Caco-2 (cell line): ENCODE measurements at places on chromosomes 5 and 9. TPM values are rescaled to one million over a fixed set of nuclear protein-coding genes. Genes with fewer than 3 reads are reported as not detected.

DNA sequence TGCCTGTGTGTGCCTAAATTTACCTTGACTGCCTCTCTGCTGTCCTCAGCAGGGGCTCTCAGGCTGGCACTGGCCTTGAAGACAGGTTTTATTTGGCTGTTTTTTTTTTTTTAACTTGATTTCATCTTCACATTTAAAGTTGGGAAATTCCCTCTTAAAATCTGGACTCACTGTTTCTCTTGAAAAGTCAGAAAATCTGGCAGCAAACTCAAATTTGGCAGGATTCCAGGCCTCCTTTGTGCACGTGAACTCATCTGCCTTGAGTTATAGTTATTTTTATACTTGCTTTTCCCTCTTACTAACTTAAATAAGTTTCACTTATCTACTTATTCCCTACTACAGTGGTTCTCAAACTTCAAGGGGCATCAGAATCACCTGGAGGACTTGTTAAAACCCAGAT is 118.4 kb upstream of the MAP3K1 start:
- no peak for DNase-seq

GRCh38 chr9:136572003-136572827 is 26.4 kb upstream of the NOTCH1 start:
- peak; percentile 86 for DNase-seq

DNA sequence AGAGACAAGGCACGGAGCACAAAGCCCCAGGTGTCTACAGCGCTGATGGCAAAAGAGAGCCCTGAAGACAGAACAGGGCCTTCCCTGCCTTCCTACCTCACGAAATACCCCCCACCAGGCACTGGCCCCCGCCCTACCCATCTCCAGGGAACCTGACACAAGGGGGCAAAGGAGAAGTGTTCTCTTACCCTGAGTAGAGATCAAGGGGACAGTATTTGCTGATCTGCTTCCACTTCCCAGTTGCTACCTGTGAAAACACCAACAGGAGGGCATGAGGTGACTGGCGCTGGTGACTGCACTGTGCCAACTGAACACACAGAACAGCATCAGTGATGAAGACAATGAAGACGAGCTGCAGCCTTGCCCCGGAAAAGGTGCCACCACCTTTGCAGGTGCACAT is 27.4 kb downstream of the IPPK start:
- DNase-seq: no peak

GRCh38 chr5:122816756-122817155 is 28.7 kb upstream of the SNX24 start:
- DNase-seq: no peak

DNA sequence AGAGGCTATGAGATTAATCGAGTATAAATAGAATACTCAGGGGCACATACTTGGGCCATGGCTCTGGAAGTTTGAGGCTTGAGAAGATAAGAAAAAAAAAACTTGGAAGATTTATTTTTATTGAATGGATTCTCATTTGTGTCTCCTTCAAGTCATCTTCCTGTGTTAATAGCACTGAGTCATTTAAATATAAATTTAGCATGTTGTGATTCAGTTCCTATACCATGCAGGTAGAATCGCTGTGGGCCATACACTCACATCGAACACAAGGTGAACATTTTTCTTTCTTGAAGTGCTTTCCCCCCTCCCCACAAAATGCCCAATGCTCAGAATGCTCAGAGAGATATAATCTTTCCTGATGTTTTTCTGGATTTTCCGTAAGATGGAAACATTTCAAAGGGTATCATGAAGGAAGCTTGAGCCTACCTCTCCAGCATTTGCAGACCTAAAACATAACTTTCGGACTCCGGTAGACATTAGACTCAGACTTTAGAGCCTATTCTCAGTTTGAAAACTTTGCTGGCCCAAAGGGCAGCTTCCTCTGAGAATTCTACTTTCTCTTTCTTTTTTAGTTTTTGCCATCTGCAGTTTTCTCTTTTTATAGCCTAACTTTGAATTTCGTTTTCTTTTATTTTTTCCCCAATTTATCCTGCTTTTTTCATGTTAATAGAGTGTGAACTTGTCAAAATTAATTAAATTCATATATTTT is 737.6 kb upstream of the NUDT12 start:
- DNase-seq: no peak

- DNase-seq: peak; percentile 85
Observed at GRCh38 chr5:151223447-151224264, at the start of gene CCDC69. Gene CCDC69, minus strand, starts transcription at chr5:151224092. Its CDS starts 122 bp downstream, at chr5:151223970.

- DNase-seq: no peak
Observed at GRCh38 chr9:16136961-16137360, 584.1 kb downstream of the CCDC171 start.

DNA sequence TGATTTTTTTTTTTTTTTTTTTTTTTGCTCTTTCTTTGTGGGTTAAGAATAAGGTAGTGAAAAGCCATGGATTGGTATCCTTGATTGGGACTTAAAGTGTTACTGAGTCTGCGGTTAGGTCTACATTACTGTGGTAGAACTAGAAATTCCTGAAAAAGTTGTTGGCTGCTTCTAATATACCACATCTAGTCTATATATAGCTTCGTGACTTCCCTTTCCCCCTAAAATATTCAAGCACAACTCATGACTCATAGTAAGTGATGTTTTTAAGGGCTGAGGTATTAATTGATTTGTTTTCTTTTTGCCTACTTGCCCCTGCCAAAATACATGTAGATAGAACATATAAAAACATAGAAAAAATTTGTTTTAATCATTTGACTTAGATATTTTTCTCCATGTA is 247.6 kb downstream of the TMEM232 start:
- no peak for DNase-seq

- peak; percentile 55 for DNase-seq
Observed at GRCh38 chr5:122772446-122772845, 2.4 kb upstream of the SNX2 start.

- no peak for DNase-seq
Observed at GRCh38 chr5:16665601-16666000, 48.8 kb upstream of the RETREG1 start.

GRCh38 chr5:76672242-76672641 is 43.7 kb upstream of the F2R start:
- no peak for DNase-seq

DNA sequence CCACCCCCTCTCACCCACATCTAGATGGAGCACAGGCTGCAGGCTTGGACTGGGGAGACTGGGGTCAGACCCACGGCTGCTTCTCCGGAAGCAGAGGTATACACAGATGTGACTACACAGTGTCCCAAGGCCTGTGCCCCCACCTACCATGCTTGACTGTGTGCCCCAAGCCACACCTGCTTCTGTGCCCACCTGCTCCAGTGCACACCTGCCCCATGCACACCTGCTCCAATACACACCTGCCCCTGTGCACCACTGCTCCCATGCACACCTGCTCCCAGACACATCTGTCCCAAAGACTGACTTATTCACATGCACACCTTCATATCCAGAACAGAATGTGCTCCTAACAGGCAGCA is 5.5 kb upstream of the COL5A1 start:
- no peak for DNase-seq

DNA sequence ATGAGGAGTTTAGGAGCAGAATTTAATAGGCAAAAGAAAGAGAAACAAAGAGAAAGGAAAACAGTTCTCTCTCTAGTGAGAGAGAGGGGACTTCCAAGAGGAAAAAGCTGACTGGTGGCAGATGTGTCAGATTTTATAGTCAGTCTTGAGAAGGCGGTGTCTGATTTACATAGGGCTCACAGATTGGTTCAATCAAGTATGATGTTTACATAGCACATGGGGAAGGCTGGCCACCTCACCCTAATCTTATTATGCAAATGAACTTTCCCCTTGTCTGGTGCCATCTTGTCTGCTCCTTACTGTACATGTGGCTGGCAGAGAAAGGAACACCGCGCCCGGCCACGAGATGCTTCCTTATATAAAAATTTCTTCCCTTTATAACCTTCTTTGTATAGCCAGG is 24.7 kb downstream of the UNC13B start:
- DNase-seq: no peak

The FOXD4L5 gene
- total RNA-seq: 0.25 and 0.42 TPM in 2 replicates

The SPINK6 gene
- not detected in 2 replicates for total RNA-seq

DNA sequence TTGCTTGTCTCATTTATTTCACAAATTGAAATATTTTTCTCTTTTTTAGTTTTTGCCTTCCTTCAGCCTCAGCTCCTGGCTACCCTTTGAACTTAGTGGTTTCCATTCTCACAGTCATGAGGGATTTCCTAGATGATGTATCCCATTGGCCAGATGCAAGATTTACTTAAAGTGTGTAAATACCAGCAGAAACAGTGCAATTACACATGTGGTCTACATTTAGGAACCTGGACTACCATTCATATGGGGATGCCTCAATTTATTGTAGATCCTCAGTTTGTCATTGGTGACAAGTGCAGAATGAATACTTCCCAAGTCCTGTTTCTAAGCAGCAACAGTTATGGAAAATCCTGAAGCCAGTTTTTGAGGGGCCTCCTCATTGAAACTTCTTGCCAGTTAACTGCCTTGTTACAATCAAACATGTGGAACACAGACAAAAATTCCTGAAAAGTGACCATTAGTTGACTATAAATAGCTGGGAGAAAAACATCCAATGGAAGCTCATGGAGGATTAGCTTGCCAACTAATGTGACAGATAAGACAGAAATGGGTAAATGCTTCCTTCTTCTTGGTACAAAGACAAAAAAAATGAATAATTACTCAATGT is 113.6 kb upstream of the FER start:
- no peak for DNase-seq

- DNase-seq: peak; percentile 77
Observed at GRCh38 chr5:149063017-149063687, at the start of gene SH3TC2. Gene SH3TC2, minus strand, starts transcription at chr5:149063062. Its CDS starts 40 bp downstream, at chr5:149063022.

DNA sequence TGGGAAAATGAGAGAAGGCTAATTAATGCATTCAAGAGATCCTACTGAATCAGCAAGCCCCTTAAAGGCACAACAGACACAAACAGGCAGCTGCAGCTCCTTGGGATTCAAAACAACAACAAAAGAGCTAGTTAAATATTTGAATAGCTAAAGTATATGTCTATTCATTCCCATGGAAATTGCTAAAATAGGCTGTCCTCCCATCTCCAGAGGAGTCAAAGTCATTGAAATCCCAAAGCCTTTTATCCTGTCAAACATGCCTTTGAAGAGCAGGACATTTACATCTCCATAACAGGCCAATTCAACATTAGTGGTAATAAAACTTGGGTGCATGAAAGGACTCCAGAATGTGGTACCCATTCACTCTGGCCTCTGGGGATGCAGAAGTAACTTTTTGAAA is 177.4 kb downstream of the NTRK2 start:
- no peak for DNase-seq

DNA sequence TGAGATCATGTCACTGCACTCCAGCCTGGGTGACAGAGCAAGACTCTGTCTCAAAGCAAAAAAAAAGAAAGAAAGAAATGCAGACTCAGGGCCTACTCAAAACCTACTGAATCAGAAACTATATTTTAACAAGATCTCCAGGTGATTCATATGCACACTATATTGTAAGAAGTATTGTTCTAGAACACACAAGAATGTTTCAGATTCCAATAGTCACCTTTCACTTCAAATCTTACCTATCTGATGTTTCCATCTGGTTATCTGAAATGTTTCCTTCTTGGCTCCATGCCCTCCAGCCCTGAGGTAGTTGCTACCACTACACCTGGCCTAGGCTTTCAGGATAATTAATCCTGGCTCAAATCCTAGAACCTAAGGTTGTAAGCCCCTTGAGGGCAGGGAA is 36.8 kb upstream of the SNX2 start:
- DNase-seq: no peak

DNA sequence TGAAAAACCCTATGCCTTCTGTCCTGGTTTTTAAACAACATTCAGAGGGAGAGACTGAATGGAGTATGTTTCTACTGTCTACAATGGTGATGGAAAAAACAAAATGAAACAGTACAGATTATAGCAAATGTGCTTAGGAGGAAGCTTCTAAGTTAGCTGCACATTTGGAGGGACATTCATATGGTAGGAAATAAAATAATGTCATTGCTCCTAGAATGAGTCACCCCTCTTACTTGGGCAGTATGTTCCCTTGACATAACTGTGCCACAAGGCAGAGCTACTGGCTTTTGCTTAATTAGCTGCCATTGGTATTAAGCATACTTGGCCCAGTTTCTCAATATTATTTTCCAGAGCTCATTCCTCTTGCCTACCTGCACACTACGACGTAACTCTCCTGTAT is 128.9 kb downstream of the GDNF start:
- DNase-seq: no peak

DNA sequence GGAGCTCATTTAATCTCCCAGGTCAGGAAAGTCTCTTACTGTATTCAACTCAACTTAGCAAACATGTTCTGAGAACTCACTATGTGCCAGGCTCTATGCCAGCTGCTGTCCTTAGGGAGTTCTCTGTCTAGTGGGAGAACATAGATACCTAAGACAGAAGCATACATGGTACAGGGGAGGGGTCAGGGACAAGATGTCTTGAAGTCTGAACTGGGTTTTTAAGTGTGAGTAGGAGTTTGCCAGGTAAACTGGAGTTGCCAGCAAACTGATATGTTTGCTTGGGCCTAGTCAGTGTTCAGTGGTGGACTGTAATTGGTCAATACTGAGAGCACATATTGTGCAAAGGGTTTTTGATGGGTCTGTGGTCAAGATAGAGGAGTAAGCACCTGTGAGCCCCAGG is 18.3 kb upstream of the GLE1 start:
- no peak for DNase-seq

The GPX3 gene
- total RNA-seq: 80.6 and 86.6 TPM in 2 replicates

- no peak for DNase-seq
Observed at GRCh38 chr5:127392762-127393161, 102.2 kb downstream of the MEGF10 start.

DNA sequence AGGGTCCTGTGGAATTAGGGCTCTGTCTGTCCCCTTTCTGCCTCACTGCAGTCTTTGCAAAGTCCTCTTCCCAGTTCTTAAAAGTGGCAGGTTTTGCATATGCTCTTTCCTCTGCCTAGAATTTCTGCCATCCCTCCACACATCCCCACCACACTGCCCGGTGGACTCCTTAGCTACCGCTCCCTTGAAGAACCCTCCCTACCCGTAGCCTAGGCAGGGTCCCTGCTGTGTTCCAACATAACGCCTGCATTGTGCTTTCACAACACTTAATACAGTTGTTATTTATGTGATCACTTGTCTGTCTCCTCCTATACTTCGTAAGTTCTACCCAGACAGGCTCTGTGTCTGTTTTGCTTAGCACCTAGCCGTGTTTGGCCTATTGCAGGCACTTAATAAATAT is 142.5 kb upstream of the DMRT1 start:
- DNase-seq: no peak

DNA sequence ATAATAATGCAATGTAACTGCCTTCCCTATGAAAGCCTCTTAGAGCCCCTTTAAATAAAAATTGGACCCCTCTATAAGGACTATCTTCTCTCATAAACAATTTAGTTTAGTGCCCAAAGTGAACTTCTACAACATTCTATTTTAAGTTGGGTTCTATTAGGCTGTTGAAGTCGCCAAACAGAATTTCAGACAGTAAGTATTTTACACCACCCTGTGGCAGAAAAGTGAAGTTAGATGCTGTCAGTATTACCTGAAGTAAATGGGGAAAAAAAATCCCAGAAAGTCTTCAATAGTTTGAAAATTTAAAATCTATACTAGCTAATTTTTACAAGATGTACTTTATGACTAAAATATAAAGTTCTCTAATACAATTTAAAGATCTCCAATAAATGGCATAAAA is 29.5 kb downstream of the CAAP1 start:
- no peak for DNase-seq
